Forelimb muscle (tissue), 1 donor: ENCODE measurements at places on chromosomes 7 and 10. TPM values are rescaled to one million over a fixed set of nuclear protein-coding genes. Genes with fewer than 3 reads are reported as not detected.

The ANLN gene
- polyA plus RNA-seq = 18.1 TPM

The DPYSL4 gene
- polyA plus RNA-seq = 1.3 TPM

The PSTK gene
- polyA plus RNA-seq = 3.9 TPM

The SLC26A3 gene
- not detected for polyA plus RNA-seq

The UCMA gene
- polyA plus RNA-seq = 0.95 TPM

The FGFR2 gene
- 0.54 TPM for polyA plus RNA-seq

The PIP gene
- polyA plus RNA-seq = not detected

The ZKSCAN1 gene
- 37.6 TPM for polyA plus RNA-seq

The SH2D4B gene
- not detected for polyA plus RNA-seq

The ASIC3 gene
- polyA plus RNA-seq = 6.8 TPM

The PAX4 gene
- polyA plus RNA-seq = not detected

The PTPRE gene
- polyA plus RNA-seq = 7.8 TPM

GRCh38 chr10:99389729-99390480 lies 40.5 kb downstream of the GOT1 start:
- DNase-seq = no peak

- DNase-seq = no peak
Observed at GRCh38 chr10:57897611-57898010, 370.1 kb downstream of the IPMK start.

DNA sequence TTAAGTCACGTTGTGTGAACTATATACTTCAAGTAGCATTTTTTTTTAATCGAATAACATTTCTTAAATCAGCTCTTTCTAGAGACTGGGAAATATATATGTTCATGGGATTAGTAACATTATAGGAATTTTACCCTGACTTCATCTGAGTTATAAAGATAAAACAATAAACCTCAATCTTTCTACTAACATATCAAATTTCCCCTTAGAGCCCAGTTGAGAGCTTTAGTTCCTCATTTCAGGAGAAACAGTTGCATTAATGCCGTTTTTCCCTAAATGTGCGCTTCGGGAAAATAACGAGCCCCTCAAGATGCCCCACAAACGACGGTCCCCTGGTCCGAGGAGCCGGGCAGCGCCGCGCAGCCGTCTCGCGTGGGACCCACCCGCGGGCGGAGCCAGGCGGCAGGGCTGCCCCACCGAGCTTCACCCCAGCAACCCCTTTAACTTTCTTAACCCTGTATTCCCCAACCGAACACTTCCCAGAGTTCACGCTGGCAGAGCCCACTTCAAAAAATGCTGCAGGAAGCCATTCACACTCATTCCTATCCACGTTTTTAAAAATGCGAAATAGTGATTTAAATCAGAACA lies 152.5 kb upstream of the YAE1 start:
- no peak for DNase-seq

GRCh38 chr10:116868722-116869121 lies 19.4 kb downstream of the ENO4 start:
- DNase-seq = no peak

GRCh38 chr10:80598084-80598798 lies 60.5 kb downstream of the SH2D4B start:
- no peak for DNase-seq

GRCh38 chr7:128236924-128237586 lies 4.0 kb upstream of the LEP start:
- no peak for DNase-seq

DNA sequence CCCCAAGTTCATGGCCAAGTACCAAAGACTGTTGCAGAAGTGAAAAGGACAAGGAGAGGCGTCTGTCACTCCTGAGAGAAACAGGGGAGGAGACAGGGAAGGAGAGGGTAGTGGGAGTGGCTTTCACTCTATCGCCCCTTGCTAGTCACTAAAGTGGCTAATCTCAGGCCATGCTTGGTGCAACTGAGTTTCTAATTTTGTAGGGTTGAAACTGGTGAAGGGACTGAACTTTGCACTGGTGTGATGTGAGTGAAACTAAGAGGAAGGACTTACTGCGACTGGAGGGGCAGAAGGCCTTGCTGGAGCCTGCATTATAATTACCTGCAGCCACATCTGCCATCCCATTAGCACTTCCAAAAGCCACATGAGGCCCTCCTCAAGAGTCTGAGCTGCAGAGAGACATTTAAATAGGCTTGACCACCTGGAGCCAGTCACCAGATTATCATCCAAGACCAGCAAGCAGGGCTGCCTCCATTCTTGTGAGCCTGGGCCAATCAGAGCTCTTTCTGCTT lies 107.2 kb upstream of the EEPD1 start:
- no peak for DNase-seq

- no peak for DNase-seq
Observed at GRCh38 chr7:44622342-44623151, 16.1 kb downstream of the OGDH start.

DNA sequence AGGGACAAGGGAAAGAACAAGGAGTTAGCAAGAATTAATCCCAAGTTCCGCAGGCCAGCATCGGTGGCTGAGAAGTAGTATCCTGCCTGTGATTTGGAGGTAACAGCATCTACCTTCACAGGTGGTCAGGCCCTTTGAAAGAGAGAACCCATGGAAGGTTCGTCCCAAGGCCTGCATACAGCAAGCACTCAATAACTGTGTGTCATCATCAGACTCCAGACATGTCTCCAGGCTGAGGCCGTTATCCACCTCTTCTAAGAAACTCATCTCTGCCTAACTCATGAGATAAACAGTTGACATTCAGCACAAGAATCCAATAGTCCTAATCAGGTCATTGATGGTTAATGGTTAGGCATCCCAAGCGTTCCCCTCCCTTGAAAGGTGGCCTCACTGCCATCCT lies 45.0 kb downstream of the CTBP2 start:
- no peak for DNase-seq

GRCh38 chr7:37738321-37738720 lies 54.8 kb downstream of the GPR141 start:
- DNase-seq = no peak

DNA sequence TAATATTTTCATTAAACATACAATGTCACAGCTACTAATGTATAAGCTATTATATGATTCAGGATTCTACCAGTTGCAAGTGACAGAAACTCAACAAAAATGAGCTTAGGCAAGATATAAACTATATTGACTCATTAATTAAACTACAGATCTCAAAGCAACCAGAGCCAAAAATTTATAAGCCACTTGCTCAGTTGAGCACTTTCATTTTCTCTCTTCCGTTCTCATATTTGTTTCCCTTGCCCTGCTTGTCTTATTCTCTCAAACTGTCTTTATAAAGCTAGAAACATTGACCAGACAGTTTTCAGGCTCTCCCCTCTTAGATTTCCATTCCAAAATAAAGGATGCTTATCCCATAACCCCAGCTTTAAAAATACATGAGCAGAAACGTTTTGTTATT lies 60.2 kb upstream of the DGKB start:
- no peak for DNase-seq

GRCh38 chr7:116797612-116798011 lies 64.8 kb upstream of the CAPZA2 start:
- DNase-seq = no peak

- no peak for DNase-seq
Observed at GRCh38 chr10:77244746-77245145, 392.9 kb downstream of the KCNMA1 start.

DNA sequence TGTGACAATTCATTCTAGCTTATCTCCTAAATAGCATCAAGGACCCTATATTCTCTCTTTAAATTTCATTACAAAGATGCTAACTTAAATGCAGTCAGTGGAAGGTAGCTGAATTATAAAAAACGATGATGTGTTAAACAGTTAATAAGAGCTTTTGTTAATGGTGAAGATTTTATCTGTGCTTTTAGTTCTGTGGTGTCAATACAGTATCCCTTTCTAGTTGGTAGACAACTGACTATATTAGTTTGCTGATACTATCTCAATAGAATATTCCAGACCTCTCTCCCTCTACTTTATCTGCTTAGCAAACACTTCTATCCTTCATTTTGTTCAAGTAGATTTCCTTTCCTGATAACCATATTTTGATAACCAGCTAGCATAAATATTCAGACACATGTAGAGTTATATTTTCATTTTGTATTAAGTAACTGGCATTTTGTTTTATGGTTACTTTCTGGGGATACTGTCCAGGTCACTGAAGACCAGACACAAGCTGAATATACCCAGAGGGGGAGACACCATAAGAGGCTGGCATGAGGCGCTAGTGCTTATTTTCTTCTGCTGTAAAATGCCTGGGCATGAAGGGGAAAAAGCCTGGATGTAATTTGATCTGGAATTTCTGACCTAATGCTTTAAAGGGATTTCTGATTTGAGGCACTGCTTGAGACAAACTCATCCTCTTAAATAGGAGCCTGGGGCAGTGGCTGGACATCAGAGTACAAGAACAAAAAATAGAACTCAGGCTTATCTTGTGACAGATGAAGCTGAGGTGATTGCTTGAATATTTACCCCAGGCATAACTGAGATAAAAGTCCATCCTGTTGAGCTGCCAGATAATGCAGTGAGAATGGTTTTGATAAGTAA lies 197.5 kb downstream of the MALRD1 start:
- no peak for DNase-seq

DNA sequence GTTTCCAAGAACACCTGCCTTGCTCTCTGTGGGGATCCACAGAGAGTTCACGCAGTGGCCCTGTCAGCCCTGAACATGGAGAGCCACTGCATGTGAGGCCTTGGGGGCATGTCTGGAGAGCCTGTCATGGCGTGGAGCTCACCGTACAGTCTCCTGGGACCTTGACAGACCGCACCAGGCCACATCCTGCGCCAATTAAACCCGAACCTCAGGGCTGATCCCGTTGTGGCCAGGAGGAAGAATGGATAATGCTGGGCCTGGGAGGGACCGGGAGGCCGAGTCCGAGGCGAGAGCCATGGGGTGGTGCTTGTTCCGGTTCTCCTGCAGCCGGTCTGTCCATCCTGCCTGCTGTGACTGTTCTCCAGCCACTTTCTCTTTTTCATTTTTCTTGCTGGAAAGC lies 68.7 kb downstream of the DNAJB6 start:
- DNase-seq = no peak

GRCh38 chr7:42065942-42066341 lies 171.1 kb downstream of the GLI3 start:
- no peak for DNase-seq

DNA sequence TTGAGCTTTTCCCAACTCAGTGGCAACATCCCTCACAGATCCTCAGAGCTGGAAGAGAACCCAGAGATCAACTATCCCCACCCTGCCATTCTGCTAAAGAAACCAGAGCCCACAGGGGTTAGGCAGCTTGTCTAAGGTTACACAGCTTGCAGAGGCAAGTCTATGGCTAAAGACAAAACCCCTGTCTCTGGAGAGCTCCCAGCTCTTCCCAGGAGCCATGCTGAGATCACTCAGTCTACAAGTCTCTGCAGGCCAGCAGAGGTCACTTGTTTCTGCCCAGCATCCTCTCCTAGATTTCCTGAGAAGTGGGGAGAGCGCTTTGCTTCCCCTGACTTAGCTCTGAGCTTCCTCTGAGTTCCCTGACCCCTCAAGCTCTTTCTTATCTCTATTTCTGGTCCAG lies 28.5 kb upstream of the LOXL4 start:
- DNase-seq = no peak

GRCh38 chr7:107049971-107050532 lies 5.5 kb downstream of the PRKAR2B start:
- no peak for DNase-seq

DNA sequence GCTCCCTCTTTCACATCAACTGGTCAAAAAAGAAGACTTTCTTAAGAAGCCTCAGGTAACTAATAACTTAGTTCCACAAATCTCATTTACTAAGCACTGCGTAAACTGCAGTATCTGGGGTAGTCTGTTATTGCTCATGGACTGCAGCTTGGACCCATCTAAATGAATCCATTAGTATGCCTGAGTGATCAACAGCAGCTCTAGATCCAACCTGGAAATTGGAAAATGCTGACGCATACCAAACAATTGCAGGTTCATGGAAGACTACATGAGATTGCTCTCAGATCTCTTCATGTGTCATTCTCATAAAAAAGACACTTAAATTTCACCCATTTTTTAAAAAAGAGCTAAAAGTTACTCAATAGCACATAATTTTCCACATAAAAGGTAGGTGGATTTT lies 121.6 kb downstream of the IDE start:
- DNase-seq = no peak

GRCh38 chr10:92641492-92641891 lies 48.3 kb upstream of the HHEX start:
- DNase-seq = no peak

- no peak for DNase-seq
Observed at GRCh38 chr7:142784716-142785115, 13.9 kb downstream of the PRSS2 start.

GRCh38 chr10:85532773-85533172 lies 833.8 kb downstream of the GRID1 start:
- no peak for DNase-seq

DNA sequence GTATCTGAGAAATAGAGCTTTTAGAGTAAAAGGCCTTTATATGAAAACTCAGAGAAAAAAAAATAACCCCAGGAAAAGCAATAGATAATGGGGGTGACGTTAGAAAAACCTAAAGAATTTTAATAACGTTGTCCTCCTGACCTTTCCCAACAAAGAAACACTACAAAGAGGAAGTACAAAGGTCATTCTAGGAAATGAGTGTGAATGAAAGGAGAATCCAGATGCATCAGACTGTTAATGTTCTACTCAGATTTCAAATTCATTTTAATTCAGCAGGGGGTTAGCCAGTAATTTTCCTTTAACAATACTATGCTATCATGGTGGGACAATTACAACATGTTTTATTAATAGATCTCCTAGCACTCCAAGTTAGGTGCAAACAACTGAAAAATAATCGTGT lies 73.8 kb upstream of the CDK1 start:
- DNase-seq = no peak

- no peak for DNase-seq
Observed at GRCh38 chr7:102291056-102291915, 4.6 kb downstream of the SH2B2 start.

GRCh38 chr7:47757921-47758411 lies 176.1 kb upstream of the TNS3 start:
- DNase-seq = no peak

DNA sequence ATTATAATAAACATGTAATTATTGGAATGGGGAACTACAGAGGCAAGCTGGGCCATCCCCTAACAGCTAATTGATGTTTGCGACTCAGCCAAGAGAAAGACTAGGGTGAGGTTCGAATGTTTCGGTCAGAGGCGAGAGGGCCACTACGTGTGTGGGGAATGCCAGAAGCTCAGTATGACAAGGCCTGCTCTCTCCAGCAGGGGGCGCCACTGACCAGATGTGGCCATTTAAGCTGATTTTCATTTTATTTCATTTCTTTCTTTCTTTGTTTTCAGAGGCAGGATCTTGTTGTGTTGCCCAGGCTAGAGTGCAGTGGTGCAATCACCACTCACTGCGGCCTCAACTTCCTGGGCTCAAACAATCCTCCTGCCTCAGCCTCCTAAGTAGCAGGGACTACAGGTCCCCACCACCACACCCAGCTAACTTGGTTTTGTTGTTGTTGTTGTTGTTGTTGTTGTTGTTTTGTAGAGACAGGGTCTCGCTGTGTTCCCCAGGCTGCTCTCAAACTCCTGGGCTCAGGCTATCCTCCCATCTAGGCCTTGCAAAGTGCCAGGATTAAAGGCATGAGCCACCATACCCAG lies 38.1 kb downstream of the TMEM130 start:
- DNase-seq = no peak

DNA sequence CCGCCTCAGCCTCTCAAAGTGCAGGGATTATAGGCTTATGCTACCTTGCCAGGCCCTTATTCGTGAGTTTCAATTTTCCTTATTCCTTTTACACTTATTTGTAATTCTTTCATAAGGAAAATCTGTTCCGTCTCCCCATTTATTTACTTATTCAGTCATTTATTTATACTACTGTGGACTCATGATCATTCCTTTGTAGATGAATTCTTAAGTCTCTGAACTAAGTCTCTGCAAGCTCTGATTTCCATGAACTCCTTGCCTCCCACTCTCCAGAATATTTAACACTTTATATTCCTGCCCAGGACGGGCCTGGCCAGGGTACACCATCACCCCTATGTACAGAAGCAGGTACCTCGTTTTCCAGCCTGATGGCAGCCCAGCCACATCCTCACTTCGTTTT lies 39.4 kb downstream of the PFKFB3 start:
- no peak for DNase-seq
